ENCODE measurements at places on chromosomes 16 and 17.

GRCh38 chr16:85330694-85331188, 218.5 kb upstream of the CIBAR2 start:
- DNase-seq: no peak

DNA sequence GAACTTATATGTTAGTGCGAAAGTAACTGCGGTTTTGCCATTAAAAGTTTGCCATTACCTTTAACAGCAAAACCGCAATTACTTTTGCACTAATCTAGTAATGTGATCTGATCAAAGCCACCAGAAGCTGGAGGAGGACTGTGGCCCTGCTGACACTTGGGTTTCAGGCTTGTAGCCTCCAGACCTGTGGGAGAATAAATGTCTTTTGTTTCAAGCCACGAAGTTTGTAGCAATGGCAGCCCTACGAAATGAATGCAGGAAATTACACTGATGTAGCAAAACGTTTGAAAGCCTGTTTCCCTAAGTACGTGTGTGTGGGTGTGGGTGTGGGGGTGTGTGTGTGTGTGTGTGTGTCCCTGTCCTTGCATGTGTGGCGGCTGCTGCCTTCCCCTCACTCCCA, 66.6 kb downstream of the WSB1 start:
- DNase-seq: no peak

GRCh38 chr17:20236578-20237227, 227.5 kb downstream of the SPECC1 start:
- DNase-seq: no peak

DNA sequence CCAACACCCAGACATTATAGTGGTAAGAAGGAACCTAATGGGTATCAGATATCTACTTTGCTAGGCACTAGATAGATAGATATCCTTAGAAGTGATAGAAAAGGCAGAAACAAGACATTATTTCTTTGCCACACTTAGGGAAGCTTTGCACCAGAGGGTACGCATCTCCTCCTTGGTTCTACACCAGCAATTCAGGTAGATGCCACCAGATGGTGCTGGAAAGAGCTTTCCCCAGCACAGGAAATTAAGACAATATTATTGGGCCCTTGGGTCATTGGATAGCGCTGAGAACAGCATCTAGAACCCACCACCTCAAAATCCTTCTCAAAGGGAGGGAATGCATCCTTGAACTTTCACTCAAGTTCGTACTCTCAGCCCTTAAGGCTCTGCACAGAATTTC, 173.8 kb upstream of the CCL2 start:
- DNase-seq: no peak

DNA sequence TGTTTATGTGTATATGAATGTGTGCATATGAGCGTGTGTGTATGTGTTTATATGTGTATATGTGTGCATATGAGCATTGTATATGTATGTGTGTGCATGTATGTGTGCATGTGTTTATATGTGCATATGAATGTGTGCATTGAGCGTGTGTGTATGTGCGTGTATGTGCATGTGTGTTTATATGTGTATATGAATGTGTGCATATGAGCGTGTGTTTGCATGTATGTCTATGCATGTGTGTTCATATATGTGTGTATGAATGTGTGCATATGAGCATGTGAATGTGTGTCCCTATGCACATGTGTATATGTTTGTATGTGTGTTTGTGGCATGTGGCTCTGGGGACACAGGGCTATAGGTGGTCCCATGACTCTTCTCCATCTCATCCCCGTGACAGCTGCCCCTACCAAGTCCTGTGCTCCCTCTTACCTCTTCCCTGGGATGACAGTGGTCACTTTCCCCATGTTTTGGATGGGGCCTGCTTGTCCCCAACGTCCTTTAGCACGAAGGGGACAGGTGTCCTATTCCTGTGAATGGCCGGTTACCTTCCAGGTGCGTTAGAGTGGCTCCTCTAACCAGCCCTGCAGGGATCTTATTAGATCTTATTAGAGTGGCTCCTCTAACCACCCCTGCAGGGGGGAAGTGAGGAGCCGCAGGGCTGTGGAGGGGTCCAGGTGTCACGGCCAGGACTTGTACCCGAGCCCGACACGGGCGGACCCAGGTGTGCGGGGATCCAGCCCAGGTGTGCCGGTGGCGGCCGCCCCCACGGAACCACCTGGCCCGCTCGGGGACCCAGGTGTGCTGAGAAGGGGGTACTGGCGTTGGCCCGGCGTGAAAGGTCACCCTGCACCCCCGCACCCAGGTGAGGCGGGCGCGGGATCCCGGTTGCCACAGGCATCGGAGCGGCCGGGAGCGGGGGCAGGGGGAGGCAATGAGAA, 105.6 kb downstream of the SEC14L1 start:
- DNase-seq: no peak

GRCh38 chr17:29167393-29168078, 12.7 kb downstream of the MYO18A start:
- DNase-seq: no peak

DNA sequence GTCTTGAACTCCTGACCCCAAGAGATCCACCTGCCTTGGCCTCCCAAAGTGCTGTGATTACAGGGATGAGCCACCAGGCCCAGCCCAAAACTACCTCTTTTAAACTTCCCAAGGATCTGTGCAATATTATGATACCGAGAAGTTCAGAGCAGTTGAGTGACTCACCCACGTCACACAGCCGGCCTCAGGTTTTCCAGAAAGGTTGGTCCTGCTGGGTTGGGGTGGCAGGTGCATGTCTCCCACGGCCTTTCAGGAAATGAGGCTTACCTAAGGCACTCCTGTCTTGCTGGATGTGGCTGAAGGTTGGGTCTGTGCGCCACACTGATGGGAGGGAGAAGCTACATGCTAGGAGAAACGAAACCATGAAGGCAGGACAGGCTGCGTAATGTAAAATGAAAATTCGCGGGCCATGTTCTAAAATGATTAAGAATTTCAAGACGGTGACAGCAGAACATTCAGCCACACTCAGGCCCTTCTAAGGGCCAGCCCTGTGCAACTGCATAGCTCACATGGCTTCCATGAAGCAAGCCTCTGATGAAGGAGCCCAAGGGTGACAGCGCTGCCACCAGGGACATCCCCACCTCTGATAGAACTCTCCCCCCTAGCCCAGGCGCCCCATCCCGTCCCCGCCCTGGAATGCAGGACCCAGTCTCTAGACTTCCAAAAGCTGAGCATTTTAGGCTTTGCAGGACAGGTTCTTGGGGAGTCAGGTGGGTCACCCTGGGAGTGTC, 6.6 kb upstream of the GLIS2 start:
- no peak for DNase-seq

- no peak for DNase-seq
Observed at GRCh38 chr16:64096689-64097088, 1025.2 kb downstream of the CDH11 start.

GRCh38 chr16:79758615-79759346, 158.2 kb upstream of the MAF start:
- DNase-seq: no peak

GRCh38 chr17:77182205-77183172, 41.7 kb downstream of the SEC14L1 start:
- no peak for DNase-seq

DNA sequence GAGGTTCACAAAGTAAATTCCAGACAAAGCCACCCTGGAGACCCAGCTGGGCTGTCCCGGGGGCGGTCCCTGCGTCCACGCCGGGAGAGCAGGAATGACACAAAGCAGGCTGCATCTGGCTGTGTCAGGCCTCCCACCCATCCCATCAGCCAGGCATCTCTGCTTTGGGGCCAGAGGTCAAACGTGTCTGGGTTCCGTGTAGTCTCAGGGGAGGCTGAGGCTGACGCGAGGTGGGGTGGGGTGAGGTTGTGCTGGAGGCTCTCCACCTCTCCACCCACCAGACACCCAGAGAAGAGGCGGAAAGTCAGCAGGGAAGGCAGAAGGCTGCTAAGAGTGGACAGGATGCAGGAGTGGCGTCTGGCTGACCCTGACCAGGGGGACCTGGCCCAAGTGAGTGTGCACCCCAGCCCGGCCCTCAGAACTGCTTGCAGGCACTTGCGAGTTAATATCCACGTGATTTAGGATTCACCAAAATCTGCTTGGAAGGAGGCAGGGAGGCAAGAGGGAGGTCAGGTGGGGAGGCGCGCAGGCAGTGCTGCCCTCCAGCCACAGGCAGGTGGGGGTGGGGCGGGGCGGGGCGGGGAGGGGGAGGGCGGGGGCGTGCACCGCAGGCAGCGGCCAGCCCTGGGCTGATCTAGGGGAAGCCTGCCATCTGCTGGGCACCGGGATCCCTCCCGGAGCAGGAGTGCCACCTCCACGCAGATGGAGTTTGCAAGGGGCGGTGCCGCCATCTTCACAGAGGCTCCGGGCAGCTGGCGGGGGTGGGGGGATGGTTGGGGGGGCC, 44.3 kb downstream of the TBC1D16 start:
- no peak for DNase-seq

GRCh38 chr16:1791256-1791942, 2.1 kb downstream of the IGFALS start:
- DNase-seq: no peak

- no peak for DNase-seq
Observed at GRCh38 chr16:13629704-13630103, 290.2 kb upstream of the ERCC4 start.

DNA sequence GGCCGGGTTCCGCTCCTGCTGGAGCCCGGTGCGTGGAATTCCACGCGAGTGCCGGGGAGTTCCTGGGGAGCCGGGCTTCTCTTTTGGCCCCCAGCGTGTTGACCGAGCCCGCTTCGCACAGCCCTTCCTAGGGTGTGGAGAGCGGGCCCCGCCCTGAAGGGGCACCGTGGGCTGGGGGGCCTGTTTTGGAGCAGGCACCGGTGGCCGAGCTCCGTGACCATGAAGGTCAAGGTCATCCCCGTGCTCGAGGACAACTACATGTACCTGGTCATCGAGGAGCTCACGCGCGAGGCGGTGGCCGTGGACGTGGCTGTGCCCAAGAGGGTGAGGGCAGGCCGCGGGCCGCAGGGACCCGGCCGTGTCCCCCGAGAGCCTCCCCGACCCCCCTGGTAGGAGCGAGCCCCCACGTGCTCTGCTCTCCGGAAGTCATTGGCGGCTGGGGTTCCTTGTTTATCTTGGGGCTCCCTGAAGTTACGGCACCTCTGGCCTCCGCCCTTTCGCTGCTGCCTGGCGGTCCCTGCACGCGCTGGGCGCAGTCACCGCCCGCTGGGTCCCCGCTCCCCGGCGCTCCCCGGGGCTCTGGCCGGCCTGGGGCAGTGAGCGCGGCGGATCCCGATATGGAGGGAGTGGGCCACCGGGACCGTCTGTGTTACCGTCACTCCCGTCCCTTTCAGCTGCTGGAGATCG, 528 bp downstream of the HAGHL start:
- DNase-seq: no peak

DNA sequence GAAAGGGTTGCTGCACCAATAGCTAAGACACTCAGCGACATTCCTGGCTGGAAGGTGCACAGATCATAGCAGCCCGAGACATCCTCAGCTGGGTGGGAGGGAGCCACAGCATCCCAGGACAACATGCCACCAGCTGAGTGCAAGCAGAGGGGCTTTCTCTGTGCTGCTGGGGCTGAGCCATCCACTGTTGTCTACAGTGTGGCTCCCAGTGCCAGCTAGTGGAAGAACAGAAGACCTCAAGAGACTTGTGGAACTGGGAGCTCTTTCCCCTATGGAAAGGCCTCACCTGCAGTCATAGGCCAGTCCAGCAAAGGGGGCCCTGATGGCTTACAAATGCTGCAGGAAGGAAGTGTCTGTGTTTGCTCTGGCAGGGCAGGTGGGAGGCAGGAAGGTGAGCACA, 131.0 kb downstream of the C16orf78 start:
- no peak for DNase-seq

- DNase-seq: no peak
Observed at GRCh38 chr17:16820979-16821543, 131.0 kb downstream of the CCDC144A start.

GRCh38 chr17:74088934-74089329, 114.5 kb upstream of the RPL38 start:
- no peak for DNase-seq

DNA sequence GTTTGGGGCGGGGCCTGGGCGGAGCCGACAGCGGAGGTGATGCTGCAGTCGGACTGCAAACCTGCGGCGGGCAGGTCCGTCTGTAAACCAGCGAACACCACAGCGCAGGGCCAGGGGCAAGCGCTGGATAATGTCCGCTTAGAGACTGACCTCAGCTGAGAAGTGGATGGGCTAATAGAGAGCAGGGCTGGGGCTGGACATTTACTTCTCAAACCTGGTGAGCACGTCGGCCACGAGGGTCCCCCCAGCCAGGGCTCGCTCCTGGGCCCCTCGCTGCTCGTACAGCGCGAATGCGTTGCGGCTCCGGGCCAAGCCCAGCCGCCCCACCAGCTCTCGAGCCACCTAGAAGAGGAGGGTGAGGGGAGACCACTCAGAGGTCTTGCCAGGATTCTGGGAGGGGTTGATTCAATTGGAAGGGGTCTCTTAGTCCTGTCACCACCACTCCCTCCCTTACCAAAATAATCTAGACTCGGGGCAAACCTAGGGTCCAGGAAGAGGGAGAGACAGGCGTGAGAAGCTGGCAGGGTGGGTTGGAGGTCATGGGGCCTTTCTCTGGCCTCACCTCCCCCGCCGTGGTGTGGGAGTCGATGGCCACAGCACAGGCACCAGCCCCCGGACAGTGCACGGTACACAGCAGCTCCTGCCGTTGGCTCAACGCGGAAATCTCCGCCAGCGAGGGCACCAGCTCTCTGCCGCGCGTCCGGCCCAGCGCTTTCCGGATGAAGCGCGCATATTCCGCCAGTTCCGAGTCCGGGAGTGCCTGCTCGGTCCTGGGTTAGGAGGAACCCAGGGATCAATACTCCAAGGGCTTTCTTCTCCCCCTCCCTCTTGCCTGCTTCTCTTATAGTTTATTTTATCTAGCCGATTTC, 5.8 kb downstream of the PLEKHH3 start:
- no peak for DNase-seq

DNA sequence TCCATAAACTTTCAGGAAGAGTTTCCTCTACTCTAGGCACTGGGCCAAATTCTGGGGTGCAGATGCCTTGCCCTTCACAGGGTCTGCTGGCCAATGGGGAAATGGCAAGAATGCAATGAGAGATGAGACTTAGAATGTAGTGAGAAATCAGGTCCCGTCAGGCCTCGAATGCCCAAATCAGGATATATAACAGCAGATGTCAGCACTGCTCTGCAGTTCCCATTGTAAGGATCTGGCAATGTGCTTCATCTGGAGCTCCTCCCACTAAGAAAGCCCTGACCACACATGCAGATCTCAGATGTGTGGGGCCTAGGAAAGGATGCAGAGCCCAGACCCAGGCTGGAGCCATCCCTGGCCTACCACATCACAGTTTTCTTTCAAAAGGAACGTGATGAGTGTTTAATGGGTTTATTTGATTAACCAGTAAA, 13.9 kb upstream of the LPCAT2 start:
- peak; percentile 57 for DNase-seq

DNA sequence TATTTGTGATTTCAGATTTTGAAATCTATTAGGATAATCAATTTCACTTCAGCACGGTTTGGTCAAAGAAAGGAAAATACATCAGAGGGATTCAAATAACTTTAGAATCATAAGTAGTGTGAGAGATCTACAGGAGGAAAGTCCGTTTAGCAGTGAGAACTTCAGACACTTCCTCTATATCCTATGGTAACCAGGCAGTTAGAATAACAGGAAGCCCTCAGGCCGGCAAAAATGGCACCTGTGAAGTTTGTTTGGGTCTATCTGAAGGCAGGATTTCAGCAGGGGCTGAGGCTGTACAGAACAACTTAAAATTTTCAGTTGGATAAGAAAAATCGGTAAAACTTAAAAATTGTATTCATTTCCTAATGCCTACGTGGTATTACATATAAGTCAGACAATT, 24.9 kb downstream of the KCNJ16 start:
- DNase-seq: no peak
